Cardiac muscle cell (in vitro differentiated cells and primary cell): ENCODE measurements at places on chromosomes 11 and 22. TPM values are rescaled to one million over a fixed set of nuclear protein-coding genes. Genes with fewer than 3 reads are reported as not detected.

DNA sequence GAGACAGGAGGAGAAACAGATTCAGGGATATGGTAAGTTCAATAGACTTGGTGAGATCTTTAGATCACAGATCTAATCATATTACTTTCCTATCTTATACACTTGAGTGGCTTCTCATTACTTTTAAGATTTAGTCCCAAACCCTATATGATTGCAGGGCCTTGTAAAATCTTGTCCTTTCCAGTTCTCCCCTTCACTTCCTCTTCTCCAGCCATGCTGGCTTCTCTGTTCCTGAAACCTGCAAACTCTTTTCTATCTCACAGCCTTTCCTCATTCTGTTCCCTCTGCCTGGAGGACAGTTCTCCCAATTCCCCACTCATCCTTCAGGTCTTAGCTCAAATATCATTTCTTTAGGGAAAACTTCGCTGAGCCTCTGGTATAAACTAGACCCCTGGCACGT is 65.9 kb upstream of the BIRC3 start:
- DNase-seq, result no peak

Gene CCDC116
- 0.57 and 0.70 TPM in 2 replicates for total RNA-seq

Gene GAL
- 0.60 and 0.83 TPM in 2 replicates for total RNA-seq

GRCh38 chr11:58525037-58525614 is 17.2 kb upstream of the OR5B21 start:
- peak; percentile 31 for DNase-seq

Gene DMC1
- total RNA-seq, result 0.32 and 3.0 TPM in 2 replicates

DNA sequence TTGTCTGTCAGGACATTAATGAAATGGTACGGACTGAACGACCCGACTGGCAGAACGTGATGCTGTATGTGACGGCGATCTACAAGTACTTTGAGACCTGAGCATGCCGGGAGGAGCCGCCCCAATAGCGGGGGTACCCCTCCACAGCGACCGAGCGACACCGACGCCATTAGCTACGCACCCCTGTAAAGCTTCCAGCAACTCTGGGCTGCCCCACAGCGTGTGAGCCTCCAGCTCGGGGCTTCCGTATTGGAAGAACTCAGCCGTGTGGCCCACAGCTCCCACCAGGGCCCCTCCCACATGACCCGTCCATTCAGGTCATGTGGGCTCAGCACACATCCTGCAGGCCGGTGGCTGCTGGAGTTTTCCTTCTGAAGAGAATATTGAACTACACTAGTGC is 12.9 kb upstream of the ADORA2A start:
- DNase-seq, result no peak

DNA sequence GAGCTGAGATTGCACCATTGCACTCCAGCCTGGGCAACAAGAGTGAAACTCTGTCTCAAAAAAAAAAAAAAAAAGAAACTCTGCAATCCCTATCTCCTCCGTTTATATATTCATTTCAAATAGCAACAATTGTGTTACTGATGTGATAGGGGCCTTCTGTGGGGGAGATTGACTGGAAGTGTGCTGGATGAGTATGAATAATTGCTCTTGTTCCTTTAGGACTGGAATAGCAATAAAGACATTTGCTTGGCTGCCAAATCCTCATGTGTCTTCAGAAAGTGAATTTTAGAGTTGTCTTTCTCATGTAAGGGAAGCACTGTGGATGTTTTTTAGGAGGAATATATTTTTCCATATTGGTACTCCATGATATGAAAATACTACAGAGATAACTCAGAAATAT is 21.1 kb upstream of the ME3 start:
- DNase-seq, result peak; percentile 53

- DNase-seq, result peak; percentile 85
These were observed 68.1 kb downstream of the CSTPP1 start for GRCh38 chr11:47004595-47005033.

Gene TOB2
- total RNA-seq, result 32.0 and 42.4 TPM in 2 replicates

Gene LMO1
- 0.45 and 1.4 TPM in 2 replicates for total RNA-seq

DNA sequence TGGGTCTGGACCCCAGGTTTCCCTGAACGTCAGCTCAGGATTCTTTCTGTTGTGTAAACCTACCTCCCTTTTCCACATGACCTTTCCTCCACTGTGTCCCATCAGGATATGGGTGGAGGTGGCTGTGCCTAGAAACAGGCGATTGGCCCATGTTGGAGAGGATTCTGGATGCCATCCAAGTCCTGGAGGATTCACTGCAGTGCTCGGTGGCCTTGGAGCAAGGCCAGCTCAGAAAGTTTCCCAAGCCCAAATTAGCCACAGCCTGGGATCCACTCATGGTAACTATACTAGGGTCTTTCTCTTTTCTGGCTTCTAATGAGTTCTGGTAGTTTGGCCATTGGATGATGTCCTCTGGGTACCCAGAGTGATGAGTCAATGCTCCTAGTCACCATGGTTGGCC is 141.6 kb downstream of the SNX19 start:
- DNase-seq, result no peak

Gene PRDM11
- 15.9 and 20.5 TPM in 2 replicates for total RNA-seq

DNA sequence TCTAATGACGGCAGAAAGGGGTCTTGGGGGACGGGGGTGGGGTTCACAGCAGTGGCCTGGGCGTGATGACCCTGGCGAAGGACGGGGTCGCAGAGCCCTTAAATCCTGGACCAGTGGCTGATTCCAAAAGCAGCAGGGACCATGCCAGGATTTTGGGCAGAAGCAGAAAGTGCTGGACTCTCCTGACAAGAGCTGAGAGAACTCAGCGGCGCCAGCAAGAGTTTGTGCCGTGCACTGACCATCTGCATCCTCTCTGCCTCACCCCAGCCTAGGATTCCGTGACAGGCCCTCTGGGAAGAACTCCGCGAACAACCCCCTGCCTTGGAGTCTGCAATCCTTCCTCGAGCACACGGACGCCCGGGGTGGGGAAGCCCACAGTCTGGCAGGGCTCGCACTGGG is 644 bp upstream of the NDUFV1 start:
- DNase-seq, result peak; percentile 26

DNA sequence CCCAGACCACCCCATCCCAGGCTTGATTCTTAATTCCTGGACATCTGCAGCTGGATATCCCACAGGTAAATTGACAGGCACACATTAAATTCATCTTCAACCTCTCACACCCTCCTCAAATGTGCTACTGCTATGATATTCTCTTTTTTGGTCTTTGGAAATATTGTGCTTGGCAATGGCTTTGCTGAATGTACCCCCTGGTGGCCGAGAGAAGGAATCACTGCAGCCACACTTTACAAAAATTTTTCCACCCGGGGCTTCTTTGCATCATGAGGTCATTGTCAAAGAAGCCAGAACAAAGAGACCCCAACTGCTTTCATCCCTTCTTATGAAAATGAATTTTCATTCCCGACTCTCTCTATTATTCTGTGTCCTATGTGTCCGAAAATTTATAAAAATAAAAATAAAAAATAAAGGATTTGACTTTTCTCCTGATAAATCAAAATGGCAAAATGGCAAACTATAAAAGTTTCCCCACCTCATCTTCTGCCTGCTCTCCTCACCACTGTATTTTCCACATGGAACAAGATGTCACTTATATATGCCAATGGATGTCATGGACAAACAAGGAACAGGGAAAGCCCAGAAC is 15.0 kb upstream of the CYB5R2 start:
- peak; percentile 55 for DNase-seq

- DNase-seq, result peak; percentile 93
These were observed 42.0 kb downstream of the FBLN1 start for GRCh38 chr22:45544588-45545170.

Gene MS4A6A
- 0.83 TPM in 1 of 2 replicates, not detected in the other for total RNA-seq

Gene IL17REL
- total RNA-seq, result 1.8 TPM in 1 of 2 replicates, not detected in the other

Gene ST14
- total RNA-seq, result 0.12 and 0.21 TPM in 2 replicates

DNA sequence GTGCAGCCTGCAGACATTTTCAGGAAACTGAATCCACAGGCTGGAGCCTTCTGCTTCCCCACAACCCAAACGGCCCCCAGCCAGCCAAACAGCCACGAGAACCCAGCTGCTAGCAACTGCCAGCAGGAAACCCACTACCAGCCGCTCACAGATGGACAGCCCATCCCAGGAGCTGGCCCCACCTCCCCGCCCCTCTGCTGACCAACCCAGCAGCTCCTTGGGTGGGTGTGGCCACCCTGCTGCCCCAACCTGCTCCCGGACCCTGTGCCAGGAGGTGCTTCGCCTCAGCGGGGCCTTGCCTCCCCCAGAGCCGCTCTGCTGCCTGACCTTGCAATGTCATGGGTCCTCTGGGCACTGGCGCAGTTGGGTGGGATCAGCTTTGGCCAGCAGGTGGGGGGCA is 8.2 kb upstream of the CCDC188 start:
- DNase-seq, result peak; percentile 42

DNA sequence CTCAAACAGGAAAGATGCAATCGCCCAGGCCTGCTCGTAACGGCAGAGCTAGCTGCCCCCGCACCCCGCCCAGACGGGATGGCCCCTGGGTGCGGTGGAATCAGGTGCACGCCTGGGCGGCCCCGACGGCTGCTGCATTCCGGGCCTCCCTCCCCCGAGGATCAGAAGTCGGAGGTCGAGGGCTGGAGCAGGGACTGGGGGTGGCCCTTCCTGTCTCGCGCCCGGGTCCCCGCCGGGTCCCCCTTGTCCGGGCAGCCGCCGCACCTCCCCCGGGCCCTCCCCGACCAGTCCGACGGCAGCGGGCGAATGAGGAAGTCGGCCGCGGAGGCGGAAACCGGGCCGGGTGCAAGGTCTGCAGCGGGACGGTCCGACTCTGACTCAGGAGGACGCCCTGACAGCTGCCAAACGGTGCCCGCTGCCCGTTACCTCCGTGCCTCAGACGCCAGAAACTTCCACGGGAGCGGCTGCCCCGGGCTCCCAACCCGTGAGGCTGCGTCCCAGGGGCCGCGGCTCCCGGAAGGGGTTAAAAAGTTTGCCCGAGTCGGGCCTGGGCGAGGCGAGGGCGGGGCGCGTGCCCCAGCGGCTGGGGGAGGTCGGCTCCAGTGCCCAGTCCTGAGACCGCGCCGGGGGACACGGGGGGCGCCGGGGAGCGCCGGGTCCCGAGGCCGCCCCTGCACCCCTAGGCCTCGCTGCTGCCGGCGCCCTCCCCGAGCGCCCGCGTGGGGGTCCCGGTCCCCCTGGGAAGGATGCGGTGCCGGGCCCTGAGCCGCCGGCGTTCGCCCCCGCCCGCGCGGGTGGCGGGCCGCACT is 663 bp downstream of the MYH9 start:
- DNase-seq, result no peak

Gene APOL3
- not detected in 2 replicates for total RNA-seq

Gene GUCY1A2
- 1.1 and 2.5 TPM in 2 replicates for total RNA-seq

DNA sequence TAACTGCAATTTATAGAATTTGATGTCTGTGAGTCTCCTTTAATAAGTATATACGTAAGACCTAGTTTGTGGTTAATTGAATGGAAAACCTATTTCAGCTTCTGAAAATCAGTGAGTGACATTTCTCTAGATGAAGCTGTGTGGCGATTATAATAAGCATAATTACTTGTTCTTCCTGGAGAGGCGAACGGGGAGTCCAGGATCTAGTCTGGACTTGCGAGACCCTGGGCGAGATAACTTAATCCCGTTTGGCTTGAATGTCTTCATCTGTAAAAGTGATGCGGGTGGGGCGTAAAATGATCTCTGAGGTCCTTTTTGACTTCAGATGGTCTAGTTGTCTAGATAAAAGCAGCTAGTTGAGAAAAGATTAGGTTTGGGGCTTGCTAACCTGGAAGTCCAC is 1.1 kb downstream of the PRRG4 start:
- no peak for DNase-seq

DNA sequence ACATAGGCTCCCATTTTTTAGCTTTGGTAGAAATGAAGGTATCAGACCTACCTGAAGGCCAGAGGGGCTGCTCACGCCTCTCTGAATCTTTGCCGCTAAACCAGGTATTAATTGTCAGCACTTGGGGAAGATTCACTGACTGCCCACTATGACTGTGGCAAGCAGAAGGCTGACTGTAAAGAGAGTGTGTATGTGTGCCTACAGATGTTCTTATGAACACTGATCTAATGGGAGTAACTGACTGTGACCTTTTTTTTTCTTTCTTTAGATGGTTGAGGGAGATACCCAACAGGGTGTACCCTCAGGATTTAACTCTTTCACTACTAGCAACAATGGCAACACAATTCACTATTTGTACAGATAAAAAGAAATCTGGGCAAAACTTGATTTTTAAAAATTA is at the start of gene RAG2:
Gene RAG2 (minus strand): TSS at position 186 of the 400 bp plus-strand sequence. CDS start 4,068 bp downstream, outside the sequence.
- no peak for DNase-seq

Gene TYR
- total RNA-seq, result not detected in 2 replicates

Gene FZD4
- 37.2 and 46.4 TPM in 2 replicates for total RNA-seq

DNA sequence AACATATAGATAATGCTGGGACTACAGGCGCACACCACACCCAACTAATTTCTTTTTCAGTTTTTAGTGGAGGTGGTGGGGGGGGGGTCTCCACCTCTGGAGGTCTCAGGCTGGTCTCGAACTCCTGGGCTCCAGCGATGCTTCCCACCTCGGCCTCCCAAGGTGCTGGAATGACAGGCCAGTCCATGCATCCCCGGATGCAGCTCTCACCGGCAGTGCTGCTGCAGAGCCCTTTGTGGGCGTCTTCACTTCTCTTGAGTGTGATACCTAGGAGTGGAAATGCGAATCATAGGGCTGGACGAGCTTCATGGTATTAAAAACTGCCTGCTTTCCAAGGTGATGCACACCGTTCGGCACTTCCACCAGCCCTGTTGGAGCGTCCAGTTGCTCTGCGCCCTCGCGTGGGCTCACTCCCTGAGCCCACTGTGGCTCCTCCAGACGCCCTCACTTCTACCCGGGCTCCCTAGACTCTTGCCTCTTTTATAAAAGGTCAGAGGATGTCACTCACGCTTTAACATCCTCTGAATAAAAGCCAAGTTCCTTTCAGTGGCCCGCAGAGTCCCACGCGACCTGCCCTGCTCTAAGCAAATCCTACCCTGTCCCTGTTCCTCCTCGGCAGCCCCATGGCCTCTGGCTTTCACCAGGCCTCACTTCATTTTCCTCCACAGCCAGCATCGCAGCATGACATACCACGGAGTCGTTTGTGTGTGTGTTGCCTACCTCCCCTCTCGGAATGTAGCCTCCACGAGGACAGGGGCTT is 837 bp upstream of the BID start:
- no peak for DNase-seq

Gene SNAP29
- total RNA-seq, result 22.0 and 25.2 TPM in 2 replicates

DNA sequence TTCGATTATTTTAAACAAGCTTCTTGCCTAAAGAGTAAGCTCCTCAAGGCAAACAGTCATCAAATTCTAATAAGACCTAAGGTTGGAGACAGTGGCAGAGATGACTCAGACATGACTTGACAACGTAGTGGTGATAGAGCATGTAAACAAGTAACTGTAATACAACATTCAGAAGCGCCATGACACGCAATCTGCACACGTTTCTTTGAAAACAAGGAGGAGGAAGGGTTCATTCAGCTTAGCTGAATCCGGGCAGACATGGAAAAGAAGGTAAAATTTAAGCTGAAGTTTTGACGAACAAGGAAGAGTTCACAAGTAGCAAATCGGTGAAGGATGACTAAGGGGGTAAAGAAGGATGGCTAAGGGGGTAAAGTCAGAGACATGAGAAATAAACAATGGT is 152.4 kb upstream of the ZC3H12C start:
- peak; percentile 68 for DNase-seq
